NCI-H1417 (cell line): ENCODE measurements at places on chromosomes 4 and X.

GRCh38 chr4:74117024-74117534, 18.1 kb upstream of the CXCL2 start:
- peak; percentile 9 for DNase-seq

GRCh38 chr4:137076908-137077307, 455.4 kb downstream of the PCDH18 start:
- no peak for DNase-seq

DNA sequence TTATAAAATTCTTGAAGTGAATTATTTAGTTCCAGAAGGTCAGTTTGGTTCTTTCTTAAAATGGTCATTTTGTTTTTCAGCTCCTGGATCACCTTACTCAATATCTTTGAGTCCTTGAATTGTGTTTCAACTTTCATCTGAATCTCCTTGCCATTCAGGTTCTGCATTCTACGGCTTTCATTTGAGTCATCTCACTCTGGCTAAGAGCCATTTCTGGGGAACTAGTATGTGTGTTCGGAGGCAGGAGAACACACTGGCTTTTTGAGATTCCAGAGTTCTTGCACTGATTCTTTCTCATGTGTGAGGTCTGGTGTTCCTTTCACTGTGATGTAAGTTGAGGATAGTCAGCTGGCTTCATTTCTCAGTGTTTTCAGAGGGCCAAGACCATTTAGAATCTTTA, 708.4 kb upstream of the FRG1 start:
- no peak for DNase-seq

DNA sequence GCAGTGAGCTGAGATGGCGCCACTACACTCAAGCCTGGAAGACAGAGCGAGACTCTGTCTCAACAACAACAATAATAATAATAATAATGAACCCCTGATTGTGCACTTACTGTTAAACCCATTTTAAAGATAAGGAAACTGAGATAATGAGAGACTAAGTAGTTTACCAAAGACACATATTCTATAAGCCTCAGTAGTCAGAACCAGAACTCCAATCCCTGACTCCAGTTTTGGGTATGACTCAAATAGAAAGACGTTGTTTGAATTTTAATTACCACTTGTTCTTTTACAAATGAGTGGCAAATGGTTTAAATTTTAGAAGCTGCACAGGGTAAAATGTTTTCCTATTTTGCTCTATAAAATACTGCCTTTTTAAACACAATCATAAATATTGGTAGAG, 37.4 kb downstream of the ACSL4 start:
- no peak for DNase-seq

- DNase-seq = no peak
These were observed 971.2 kb upstream of the IGFBP7 start for GRCh38 chr4:58081356-58081755.

GRCh38 chr4:94976371-94977011, 218.7 kb downstream of the BMPR1B start:
- no peak for DNase-seq

DNA sequence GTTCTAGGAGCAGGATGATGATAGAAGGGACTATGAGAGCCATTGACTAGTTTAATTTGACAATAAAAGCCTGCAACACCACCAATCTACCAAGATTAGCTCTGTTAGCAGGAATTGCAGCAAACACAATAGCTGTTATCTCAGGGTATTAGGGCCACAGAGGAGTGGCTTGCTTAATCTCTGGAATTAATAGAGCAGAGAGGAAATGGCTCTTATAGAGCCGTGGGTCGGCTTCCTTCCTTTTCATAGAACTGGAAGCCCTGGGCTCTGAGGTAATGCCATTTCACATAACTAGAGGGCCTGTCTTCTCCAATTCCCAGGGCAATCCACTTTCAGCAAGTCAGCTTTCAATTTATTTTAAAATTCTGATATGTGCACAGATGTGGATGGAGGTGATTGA, 83.0 kb downstream of the MAMLD1 start:
- no peak for DNase-seq

DNA sequence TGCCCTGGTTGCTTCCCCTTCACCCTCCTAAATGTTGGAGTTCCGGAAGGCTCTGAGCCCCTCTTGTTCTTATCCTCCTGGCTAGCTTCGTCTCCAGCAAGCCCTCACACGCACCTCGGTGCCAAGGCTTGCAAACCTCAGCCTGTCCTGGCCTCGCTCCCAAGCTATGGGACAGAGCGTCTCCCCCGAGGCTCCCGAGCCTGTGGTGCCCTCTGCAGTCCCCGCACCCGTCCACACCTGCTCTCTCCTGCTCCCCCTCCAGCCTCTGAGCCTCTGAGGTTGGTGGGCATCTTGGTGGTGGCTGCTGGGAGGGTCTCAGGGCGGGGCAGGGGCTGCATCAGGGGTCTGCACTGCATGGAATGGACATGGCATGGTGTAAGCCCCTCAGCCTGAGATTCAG, 63.2 kb downstream of the TRMT44 start:
- no peak for DNase-seq

- no peak for DNase-seq
These were observed 92.9 kb upstream of the MSX1 start for GRCh38 chr4:4766564-4766963.

DNA sequence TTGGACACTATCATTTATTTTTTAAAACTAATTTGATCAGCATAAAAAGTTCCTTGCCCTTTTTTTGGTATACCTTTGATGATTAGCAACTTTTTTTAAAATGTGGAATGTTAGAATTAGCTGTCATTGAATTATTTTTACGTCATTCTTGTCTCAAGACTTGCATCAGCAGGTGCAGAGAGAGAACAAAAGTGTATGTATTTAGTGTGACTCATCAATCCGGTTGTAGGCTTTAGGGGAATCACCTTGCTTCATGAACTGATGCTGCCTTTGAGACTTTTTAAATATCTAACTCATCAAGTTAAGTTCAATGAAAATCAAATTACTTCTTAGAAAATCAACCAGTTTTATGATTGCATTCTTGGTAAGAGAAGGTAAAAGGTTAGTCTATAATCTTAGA, 125.1 kb downstream of the ARX start:
- no peak for DNase-seq

- DNase-seq = no peak
These were observed 272.3 kb upstream of the RPS6KA3 start for GRCh38 chrX:20538974-20539373.

DNA sequence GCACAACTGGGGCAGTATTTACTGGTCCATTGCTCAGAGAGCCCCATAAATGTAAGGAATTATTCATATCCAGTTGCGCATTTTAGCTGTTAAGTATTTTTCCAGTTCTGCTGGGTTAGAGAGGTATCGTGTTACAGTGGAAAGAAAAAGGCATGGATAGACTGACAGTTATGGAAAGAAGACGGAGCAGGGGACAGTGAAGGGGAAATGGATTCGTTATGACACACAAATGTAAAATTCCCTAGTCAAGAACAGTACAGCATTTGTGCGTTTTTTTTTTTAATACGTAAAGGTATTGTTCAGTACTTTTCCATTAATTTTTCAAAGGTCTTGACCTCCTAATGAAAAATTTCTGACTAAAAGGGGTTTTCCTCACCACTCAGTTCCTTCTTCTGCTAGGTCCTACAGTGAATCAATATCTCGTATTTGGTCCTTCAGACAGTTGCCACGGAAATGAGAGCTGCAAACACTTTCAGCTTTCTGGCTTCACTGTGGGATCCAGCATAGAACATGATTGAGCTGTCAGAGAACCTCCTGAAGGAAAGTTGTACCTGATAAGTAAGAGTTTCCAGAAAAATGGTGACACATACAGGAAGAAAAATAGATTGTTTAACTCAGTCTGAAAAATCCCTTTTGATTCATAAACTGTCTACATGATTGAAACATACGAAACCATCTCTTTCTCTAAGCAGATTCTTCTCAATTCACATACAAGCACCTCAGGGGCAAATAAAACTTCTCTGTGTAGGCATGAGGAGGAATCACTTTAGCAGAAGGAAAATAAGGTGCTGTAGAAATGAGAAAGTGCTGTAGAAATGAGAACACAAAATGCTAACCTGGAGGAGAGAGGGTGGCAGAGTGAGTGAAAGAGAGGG, 21.8 kb upstream of the BBS12 start:
- no peak for DNase-seq

DNA sequence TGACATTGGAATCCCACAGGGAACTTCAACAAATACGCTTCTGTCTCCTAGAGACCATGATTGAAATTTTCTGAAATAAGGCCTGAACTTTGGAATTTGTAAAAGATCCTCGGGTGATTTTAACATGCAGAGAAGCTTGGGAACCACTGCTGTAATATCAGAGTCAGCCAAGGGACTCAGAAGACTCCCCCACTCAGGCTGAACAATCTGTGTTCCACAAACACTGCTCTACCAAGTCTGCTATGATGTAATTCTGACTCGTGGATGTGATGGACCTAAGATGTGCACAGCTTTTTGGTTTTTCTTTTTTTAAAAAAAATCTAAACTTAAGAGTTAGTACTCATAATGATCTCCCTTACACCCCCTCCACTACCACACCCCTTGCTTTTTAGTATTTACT, 26.0 kb downstream of the LRP2BP start:
- DNase-seq = no peak

- DNase-seq = no peak
These were observed 20.7 kb upstream of the BCLAF3 start for GRCh38 chrX:20011608-20012007.

- no peak for DNase-seq
These were observed 531 bp downstream of the ZNF141 start for GRCh38 chr4:337932-338758.

DNA sequence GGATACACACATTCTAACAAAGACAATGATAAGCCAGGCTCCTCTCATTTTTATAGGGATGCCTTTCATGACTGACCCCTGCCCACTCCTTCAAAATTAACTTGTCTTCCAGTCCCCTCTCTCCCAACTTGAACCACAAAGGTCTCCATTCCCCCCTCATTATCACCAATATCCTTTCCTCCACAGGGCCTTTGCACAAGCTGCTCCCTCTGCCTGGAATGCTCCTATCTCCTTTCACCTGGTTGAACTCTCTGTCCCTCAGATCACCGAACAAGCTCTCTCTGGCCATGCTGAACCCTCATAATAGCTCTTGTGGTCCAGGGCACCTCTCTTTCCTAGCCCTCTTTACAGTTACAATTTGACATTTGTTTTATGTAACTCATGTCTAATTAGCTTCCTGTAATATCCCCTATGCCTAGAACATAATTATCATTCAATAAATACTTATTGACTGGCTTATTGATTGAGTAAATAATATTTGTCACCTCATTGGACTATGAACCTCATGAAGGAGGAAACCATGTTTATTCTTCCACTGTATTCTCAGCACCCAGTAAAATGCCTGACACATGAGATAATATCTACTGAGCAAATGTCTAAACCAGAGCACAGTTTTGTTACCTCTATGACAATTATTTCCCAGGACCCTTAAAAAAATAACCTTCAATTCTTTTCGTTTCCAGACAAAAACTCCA, 266.3 kb upstream of the RASGEF1B start:
- DNase-seq = no peak

DNA sequence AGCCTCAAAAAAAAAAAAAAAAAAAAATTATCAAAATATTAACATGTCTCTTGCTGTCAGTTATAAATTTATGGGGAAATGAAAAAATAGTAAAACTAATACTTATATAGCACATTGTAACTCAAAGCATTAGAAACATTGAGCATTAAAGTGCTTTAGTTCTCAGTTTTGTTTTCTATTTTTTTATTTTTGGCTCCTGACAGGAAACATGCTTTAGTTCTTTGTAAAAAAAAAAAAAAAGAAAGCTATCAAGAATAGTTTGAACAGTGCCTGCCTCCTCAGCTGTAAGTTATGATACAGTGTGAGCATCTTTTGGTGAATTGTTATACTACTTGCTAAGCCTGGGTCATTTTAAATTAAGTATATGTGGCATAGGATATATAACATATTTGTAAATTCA, 5.1 kb upstream of the CENPC start:
- no peak for DNase-seq

DNA sequence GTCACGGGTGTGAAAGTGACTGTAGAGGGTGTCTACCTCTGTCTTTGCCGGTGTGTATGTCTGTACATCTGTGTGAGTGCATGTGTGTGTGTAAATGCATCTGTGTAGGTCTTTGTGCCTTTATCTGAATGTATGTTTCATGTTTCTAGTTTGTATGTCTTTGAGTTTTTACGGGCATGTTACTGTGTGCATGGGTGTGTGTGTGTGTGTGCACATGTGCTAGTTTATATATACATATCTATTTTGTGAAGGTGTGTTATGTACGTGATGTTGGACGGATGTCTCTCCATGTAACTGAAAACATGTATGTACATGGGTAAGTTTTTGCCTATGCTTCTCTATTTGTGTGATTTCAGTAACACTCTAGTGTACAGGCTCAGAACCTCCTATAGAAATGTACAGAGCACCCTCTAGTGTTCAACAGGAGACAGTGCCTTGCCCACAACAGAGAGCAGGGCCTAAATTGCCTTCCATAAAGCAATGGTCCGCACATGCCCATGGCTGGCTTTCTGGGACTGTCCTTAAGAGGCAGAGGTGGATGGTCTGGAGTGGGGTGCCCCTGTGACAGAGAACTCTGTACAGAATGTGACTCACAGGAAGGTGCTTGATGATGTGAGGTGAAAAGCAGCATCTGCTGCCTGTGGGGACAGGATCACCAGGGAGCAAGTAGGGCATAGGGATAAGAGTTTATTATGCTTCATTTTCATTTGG, 343.5 kb downstream of the RAPGEF2 start:
- peak; percentile 39 for DNase-seq

DNA sequence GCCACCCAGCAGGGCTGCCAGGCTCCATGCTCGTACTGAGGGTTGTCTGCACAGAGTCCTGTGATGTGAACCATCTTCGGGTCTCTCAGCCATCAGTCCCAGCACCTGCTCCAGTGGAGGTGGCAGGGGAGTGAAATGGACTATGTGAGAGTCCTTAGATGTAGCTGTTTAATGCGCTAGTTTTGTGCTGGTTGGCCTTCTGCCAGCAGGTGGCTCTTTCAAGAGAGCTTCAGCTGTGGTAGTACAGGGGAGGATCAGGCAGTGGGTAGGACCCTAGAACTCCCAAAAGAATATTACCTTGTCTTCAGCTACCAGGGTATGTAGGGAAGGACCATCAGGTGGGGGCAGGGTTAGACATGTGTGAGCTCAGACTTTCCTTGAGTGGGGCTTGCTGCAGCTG, 1066.0 kb downstream of the GLUD2 start:
- peak; percentile 10 for DNase-seq

DNA sequence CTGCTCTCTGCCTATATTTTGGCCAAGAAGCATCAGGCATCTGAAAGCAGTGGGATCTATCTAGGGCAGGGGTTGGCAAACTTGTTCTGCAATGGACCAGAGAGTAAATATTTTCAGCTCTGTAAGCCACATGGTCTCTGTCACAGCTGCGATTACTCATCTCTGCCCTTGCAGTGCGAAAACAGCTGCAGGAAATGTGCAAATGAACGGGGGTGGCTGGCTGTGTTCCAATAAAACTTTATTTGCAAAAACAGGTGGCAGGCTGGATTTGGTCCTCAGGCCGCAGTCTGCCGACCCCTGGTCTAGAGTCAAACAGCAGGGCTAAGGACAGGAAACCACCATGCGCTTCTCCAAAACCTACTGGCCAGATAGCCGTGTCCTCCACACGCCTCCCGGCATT, 48.6 kb downstream of the ACOX3 start:
- DNase-seq = no peak

DNA sequence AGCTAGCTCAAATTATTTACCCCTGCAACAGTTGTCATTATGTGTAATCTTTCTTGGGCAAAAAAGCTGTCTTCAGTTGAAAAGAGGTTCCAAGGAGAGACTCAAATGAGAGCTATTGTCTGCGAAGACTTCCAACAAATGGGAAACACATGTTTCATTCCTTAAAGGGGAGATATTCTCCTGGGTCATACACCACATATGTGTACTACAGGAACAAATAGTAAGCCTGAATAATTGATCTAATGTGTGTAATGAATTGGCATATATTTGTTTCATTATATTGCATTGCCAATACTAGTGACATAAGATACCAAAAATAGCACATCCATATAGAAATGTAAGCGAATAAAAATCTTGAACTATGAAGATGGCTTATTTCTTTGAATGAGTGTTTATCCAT, 950.9 kb upstream of the NDST4 start:
- no peak for DNase-seq
